Epithelial cell of proximal tubule (primary cell): ENCODE measurements at places on chromosomes 12 and 14.

DNA sequence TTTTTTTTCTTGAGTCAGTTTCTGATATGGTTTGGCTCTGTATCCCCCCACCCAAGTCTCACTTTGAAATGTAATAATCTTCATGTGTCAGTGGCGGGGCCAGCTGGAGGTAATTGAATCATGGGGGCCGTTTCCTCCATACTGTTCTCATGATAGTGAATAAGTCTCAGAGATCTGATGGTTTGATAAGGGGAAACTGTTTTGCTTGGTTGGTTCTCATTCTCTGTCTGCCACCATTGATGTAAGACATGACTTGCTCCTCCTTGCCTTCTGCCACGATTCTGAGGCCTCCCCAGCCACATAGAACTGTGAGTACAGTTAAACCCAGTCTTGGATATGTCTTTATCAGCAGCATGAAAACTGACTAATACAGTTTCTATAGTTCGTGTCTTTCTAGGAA, 42.9 kb downstream of the WNK1 start:
- no peak for DNase-seq

- DNase-seq = no peak
Observed at GRCh38 chr12:123743002-123743401, 19.1 kb upstream of the DNAH10 start.

DNA sequence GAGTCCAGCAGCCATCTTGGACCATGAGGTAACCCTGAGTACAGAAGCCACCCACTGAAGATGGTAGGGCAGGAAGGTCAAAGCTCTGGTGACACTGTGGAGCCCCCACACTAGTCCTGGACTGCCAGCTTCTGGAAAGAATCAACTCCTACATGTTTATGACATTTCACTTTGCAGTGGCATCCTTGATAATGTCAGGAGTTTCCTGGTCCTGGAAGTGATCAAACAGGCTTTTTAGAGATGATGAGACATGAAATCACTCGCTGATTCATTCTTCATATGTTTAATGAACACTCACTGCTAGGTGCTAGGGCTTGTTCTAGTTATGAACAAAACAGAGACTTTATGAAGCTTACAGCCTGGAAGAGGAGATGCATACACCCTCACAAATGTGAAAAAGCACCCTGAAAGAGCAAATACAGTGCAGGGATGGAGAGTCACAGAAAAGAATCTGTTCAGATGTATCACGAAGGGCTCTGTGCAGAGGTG, 15.8 kb upstream of the HNF1A start:
- DNase-seq = no peak

DNA sequence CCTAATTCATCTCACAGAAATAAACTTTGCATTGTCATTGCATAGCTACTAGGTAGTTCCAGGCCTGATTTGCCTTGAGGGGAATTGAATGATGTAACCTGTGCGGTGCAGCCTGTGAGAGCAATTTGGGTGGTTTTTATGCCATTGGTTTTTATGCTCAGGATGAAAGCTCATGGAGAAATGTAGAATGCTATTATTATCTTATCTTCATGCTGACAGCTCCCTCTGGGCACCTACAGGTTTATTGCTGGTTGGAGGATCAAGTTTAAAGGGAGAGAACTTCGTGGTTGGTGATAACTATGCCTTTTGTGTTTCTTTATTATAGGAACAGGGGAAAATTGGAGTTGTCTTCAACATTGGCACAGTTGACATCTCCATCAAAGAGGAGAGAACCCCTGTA, 547.9 kb downstream of the DIO2 start:
- DNase-seq = no peak

DNA sequence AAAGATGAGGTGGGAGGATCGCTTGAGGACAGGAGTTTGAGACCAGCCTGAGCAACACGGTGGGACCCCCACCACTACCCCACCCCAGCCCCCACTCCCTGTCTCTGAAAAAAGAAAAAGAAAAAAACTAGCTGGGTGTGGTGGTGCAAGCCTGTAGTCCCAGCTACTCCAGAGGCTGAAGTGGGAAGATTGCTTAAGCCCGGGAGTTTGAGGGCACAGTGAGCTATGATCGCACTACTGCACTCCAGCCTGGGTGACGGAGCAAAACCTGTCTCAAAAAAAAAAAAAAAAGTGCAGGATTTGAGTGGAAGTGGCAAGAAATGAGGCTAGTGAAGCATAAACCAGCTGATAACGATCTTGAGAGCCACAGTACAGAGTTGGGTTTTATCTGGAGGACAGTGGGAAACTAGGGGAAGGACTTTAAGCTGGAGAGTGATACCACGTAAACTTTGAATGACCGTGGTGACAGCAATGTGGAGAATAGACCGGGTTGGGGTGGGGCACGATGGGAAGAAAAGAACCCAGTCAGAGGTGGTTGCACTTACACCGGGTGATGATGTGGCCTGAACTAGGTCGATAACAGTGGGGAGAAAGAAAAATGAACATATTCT, 85.3 kb downstream of the TMEM260 start:
- DNase-seq = no peak

DNA sequence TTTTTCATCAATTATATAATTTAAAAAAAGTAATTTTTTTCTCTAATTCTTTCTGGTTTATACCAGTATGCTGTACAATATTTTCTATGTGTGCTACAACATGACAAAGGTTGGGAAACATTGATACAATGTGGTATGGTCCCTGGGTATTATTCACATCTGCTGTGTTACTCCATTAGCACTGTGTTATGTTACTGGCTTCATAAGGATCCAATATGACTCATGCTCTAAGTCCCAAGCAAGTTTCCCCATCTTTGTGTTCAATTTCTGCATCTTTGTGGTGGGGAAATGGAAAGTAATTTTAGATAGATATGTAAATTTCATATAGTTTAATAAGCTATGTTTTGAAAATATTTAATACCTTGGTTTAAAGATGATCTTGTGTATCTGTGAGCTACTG, 35.8 kb downstream of the FBXO33 start:
- no peak for DNase-seq

DNA sequence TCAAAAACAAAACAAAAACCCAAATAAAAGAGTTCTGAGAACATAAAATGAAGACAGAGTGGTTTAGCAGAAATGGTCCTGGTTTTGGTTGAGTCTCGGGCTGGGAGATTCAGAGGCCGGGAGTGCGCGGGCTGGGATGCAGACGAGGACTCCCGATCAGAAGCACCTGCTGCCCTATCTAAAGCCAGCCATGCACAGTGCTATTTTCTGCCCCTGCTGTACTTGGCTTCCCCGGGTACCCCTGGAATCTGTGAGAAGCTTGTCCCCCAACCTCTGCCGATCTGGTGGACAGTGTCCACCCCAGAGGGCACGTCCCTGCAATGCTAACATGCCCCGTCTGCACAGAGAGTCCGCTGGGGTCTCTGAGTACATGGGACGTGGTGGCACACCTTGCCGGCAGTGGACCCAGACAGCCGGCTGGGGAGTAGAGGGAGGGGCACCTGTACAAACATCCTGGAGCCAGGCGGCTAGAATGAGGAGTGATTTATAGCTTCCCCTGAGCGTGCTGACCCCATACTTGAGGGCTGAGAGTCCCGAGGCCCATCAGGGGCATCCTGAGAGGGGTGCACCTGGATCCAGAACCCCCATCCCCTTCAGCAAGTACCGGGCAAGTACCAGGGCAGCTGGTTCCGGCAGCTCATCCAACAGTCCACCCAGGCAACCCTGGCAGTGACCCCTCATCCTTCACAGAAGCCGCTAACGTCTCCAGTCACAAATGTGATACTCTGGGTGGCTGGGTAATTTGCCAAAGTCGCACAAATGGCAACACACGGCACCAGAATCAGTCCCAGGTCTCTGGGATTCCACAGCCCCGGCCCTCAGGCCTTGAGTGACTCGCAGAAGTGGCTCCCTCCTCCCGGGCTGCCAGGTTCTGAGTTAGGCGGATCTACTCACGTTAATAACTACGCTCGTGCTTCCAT, 37.1 kb downstream of the CHGA start:
- DNase-seq = no peak

DNA sequence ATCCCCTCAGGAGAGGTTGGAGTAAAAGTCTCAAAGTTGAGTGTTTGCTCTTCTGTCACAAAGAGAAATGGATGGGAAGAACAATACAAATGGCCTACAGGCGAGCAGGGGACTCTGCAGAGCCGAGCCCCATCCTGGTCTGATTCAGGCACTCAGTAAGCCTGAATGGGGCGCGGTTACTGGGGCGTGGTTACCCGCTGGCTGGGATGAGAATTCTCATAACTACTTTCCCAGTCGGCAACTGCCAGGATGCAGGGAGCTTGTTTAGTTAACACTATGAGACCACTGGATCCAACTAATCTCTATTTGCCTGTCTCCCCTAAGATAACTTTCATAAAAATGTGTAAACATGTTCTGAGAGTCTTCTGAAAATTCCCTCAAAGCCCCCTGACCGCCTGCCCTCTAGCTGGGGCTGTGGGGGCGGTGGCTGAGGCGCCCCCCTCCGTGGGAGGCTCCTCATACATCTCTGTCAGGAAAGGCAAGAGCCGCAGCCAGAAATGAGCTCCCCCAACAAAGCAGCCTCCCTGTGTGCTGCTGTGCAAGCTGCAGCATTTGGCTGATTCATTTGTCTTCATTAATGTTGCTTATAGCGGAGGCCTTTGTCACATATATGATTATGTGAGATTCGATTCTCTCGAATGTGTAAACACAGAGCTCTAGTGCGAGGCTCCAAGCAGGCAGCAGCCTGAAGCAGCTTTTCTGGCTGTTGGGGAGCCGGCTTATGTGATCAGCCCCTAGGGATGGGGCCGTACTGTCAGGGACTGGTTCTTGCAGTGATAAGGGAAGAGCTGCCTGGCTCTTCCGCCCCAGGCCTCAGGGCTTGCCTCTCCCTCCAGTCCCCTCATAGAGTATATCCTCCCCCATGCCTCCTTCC, 126.1 kb upstream of the ARHGAP5 start:
- DNase-seq = no peak

DNA sequence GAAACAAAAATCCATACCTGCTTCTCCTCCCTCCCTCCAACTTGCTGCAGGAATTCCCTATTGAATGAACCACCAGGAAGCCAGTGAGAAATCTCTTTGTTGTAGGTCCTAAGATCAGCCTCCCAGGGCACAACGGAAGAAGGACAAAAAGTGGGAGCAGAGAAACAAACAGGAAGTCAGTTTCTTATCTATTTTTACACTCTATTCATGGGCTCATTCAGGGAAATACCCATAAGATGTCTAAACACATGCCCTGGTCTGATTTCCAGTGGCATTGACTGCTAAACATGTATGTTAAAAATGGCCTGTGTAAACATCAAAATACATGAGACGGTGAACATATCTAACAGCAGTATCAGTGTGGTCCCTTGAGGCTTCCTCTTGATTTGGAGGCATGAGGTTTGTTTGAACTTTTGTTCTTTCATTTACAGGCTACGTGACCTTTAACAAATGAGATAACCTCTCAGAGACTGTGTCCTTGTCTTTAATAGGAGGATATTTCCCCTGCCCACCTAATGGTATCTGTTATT, 18.8 kb downstream of the GPR65 start:
- DNase-seq = no peak

DNA sequence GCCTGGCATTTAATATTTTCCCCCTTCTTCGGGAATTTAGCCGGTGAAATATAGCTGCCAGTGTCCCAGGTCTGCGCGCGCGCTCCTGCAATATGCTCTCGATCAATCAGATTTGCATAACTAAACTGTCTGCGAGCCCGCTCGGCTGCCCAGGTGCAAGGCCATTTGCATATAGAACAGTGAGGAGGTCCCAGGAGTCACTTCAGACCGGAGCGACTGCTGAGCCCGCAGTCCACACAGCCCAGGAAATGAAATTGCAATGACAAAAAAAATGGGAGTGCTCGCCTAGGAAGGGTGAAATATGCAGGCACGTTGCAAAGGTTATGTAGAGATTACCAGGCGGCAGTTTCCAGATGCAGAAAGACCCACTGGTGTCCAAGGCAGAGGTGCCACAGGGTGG, 228.5 kb downstream of the VRK1 start:
- DNase-seq = no peak

- DNase-seq = no peak
Observed at GRCh38 chr14:75849300-75849895, 132.4 kb downstream of the TGFB3 start.

GRCh38 chr14:101789222-101789621, 27.7 kb downstream of the PPP2R5C start:
- no peak for DNase-seq

DNA sequence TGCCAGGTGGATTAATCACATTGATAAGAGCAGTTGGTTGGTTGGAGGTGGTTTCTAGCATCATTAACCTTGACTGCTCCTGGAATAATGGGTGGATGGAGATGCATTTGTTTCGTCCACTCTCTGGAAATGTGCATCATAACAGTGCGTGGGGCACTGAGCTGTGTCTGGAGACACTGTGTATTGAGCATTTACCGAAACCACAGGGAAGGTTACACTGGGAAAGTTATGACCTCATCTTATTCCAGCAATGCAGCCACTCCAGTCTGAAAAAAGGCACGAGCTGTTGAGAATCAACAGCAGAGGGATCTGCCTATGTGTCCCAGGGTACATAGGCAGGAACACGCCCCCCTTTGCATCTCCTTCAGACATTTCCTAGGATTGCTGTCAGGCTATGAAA, 27.2 kb downstream of the RNFT2 start:
- DNase-seq = peak; percentile 43

- DNase-seq = no peak
Observed at GRCh38 chr12:76799362-76799761, 35.4 kb downstream of the ZDHHC17 start.

DNA sequence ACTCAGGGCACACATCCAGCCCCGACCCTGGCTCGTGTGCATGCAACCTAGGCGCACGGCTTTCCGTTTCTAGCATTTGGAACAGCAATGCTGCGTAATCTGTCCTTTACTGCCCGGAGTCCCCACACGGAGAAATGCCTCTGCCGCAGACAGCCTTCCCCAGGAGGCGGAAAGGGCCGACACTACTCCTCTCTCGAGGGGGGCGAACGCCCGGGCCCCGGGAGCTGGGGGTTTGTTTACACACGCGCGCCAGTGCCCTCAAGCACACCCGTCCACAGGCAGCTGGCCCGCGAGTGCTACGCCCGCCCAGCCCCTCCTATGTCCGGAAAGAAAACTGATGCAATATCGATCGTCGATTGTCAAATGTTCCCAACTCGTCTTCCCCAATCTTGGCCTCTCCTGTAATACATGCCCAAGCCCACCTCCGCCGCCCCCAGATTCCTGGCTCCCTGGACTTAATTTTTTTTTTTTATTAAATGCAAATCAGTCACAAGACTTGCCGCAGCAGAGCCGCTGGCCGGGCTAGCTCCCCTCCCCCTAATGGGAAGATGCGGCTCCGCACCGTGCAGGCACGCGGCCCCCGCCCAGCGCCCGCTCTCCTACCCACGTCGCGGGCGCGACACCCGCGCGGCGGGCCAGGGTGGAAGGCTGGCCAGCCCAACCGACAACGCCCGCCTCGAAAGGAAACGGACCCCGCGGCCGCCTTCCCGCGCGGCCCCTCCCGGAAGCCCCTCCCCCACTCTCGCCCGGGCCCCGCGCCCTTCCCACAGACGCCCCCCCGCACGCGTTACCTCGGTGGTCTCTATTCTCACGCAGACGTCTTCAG, 642 bp downstream of the SLC38A2 start:
- DNase-seq = no peak

- no peak for DNase-seq
Observed at GRCh38 chr12:105329926-105330282, 587 bp upstream of the C12orf75 start.

DNA sequence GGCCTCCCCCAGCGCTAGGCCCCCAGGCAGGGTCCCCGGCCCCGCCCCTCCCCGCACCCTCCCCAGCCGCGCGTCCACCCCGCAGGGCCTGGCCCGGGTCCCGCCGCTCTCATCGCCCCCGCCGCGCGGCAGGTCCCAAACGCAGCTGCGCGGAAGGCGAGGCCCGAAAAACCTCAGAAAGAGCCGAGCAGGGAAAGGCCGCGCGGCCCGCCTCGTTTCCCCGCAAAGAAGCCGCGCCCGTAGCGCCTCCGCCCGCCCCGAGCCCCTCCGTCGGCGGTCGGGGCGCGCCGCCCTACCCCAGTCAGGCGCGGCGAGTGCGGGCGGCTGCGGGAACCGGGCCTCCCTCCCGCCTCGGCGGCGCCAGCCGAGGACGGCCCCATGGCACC, 324 bp downstream of the POLE start:
- DNase-seq = no peak
